ENCODE measurements at places on chromosomes 6 and 20. TPM values are rescaled to one million over a fixed set of nuclear protein-coding genes. Genes with fewer than 3 reads are reported as not detected.

The HCRTR2 gene
- total RNA-seq, result not detected

The PLA2G7 gene
- total RNA-seq, result 0.14 TPM

DNA sequence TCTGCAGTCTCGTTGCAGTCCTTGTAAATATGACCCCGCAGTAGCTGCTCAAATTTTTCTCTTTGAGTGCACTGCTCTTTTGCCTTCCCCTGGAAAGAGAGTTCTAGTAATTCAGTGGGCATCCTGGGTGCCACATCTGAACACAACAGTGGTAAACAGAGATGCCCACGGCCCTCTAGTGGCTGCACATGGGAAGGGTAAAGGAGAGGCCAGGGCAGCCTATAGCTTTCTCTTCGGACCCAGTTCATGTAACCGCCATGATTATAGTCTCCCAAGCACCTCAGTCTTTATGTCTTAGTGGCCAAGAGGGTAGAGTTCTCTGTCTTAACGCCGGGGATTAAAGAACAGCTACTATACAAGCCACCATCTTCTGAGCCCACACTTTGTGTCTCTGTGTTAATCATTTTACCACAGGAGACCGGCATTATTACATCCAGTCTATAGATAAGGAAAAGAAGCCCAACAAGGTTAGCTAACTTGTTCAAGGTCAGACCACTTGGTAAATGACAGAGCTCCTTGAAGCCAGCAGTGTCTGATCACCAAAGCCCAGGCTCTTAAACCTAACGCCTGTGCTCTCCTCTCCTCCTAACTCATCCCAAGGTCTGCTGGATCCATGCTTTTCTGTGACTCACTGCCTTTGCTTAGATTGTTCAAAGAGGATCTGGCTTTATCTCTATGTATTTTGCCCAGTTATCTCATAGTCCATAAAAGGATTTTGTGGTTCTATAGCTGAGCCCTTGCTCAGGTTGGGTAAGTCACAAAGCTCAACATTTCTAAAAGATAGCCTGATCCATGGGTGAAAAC, 81.8 kb downstream of the ISM1 start:
- DNase-seq, result no peak

DNA sequence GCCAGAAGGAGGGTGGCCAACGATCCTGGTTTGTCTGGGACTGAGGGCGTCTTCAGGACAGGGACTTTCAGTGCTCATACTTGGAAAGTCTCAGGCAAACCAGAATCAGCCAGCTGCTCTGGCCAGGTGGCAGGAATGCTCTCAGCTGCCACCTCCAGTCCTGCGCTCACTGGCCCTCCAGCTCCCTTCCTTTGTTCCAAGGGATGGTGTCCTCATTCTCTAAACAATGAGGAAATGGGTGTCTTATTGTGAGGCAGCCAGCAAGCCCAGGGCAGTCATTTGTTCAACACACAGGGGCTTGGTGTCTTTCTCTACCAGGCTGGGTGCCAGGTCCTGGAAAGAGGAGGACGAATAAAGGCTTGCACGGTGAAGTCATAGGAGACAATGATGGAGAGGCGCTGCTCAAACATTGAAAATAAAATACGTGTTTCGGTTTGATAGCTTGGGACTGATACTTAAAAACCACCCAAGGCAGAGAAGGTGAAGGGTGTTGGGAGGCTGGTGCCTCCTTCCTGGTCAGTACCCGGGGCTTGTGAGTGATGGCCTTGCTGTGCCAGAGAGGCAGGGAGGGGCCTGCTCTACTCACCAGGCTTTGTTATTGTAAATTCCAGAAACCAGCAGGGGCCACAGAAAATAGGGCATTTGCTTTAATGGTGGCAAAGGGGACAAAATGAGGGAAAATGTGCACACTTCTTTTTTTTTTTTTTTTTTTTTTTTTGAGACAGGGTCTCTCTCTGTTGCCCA, 11.3 kb upstream of the TMEM181 start:
- no peak for DNase-seq

The DEFB114 gene
- not detected for total RNA-seq

DNA sequence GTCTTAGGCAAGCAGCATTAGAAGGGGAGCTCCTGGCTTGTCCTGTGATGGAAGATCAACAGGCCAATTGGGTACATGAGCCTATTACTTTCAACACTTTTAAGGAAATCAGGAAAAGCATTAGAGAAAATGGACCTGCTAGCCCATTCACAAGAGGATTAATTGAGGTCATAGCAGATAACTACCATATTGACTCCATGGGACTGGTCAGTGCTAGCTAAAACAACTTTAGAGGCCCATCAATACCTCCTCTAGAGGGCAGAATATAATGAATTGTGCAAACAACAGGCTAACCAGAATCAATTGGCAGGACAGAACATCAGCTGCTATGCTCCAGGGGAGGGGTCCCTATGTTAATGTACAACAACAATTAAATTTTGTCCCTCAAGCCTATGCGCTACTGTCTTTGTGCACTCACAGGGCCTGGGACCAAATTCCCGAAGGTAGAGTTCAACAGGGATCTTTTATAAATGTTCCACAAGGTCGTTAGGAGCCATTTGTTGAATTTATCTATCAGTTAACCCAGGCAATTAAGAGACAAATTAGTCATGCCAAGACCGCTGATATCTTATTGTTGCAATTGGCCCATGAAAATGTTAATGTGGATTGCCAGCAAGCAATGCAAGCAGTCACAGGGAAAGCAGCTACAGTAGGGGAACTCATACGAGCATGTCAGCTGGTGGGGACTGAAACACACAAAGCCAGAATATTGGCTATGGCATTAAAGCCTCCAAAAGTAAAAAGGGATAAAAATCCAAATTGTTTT, 106.6 kb upstream of the BTN3A2 start:
- no peak for DNase-seq

DNA sequence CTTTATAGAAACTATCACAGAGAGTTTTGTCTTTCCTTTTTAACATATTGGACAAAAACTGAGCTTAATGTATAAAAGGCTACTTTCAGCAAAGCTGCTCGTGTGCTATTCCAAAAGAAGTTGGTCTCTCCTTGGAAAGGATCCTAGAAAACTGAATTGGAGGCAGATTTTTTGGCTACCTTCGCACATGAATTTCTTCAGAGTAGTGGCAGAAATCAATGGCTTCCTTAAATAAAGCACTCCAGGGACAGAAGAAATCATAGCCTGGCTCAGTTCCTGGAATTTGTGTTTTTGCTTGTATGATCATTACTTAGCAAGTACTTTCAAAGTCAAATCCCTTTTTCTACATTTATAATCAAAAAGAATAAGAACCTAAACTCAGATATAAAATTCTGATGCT, 780.3 kb downstream of the PHF3 start:
- DNase-seq, result no peak

GRCh38 chr6:2766767-2767656, 1.8 kb downstream of the WRNIP1 start:
- DNase-seq, result no peak

- no peak for DNase-seq
Measured at GRCh38 chr6:111922454-111923297, 49.4 kb upstream of the FYN start.

DNA sequence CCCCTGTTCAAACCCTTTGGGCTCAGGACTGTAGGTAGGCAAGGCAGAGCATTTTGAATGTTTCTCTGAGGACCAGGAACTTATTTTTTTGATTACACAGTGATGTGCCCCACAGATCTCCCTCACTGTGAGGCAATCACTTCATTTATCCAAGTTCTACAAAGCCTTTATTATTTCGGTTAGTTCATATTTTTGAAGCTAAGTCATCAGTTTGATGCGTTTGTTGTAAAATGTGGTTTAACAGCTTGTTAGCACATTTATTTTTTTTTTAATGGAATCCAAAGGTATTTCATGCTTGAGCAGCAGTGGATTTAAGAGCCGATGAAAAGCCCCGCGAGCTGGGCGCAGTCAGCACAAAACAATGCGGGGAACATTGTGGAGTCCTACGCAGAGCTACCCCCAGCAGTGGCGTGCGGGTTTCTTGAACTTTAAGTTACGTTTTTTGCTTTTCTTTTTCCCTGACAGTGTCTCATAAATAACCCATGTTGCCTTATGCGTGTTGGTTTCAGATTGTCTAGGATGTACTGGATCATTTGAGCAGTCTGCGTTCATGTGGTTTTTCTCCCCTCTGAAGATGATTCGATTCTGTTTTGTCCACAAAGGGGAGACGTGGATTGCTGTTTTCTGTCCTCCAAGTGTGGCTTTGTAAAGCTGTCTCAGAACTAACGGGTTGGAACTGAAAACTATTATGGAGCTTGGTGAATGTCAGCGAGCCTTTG, 233.6 kb upstream of the BMP2 start:
- DNase-seq, result no peak

The TFAP2D gene
- not detected for total RNA-seq

The COL19A1 gene
- total RNA-seq, result 0.47 TPM

DNA sequence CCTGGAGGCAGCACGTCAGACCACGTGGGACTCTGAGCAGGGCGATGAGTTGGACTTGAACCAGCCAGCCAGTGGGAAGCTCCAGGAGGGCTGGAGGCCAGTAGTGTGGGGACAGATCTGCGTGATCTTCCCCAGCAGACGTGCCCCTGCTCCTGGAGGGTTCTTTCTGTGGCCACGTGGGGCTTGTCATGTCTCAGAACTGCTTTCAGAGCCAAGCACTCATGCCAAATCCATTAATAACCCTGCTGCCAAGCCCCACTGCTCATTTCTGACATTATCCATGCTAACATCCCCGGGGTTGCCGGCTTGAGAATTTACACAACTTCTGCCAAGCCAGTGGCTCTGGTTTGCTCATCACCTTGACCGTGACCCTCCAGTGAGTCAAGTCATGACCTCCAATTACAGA, 38.3 kb downstream of the SIRPA start:
- no peak for DNase-seq

The FOXF2 gene
- total RNA-seq, result 0.12 TPM

The UTRN gene
- 80.6 TPM for total RNA-seq

DNA sequence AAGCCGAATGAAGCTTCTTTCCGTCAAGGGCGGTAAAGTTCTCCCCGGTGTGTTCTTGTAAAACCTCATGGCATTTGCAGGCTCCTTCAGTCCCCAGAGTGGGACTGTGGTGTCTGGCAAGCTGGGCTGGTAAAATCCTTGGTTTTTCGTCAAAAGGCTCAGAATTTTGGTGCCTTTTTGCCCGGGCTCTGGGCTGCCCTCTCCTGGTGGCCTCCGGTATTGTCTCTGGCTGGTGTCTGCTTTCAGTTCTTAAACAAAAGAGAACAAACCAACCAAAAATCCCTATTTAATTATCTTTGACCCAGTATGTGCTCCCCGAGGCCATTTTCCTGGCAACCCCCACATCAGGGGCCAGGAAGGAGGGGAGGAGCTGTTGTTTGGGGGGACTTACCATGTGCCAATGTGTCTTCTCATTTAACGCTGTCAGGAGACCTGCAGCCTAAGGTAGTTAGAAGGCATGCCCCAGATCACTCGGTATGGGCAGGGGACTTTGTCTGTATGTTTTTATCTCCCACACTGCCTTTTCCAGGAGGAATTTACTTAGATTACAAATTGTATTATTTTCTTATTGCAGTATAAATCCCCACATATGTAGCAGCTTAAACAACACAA, 11.1 kb downstream of the CDH4 start:
- DNase-seq, result no peak

DNA sequence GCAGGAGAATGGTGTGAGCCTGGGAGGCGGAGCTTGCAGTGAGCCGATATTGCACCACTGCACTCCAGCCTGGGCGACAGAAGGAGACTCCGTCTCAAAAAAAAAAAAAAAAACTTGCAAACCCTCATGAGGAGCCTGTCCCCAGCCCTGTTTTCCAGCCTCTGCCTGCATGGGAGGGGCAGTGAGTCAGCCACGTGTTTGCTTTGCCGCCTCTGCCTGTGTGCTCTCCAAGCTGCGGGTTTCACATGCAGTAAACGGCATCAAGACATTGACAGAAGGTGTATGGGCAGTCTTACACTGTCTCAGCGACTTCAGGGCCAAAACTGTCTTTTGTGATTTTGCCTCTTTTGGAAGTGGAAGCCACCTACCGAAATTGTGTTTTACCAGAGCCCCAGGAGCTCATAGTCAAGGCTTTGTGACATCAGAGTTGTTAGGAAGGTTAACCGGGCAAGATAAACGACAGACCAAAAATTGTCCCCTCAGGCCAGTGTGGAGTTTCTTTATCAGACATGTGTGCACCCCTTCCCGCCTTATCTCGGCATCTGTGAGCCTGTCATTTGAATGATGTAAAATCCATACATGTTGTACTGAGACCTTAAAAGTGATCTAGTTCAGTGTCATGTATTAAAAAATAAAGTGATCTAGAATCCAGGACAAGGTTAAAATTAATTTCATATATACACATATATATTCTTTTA, 52.9 kb downstream of the RPP40 start:
- DNase-seq, result no peak

GRCh38 chr20:57043091-57043490, 223.3 kb downstream of the BMP7 start:
- DNase-seq, result no peak

- DNase-seq, result no peak
Measured at GRCh38 chr20:22257912-22258311, 326.5 kb downstream of the FOXA2 start.

The PPP1R3G gene
- total RNA-seq, result 0.24 TPM

The FLRT3 gene
- 1.3 TPM for total RNA-seq

The TMEM74B gene
- 0.22 TPM for total RNA-seq

All from pancreas (tissue), 10 donors.